ENCODE measurements at places on chromosomes 13 and 19.

GRCh38 chr13:76823969-76824368 is 62.2 kb downstream of the KCTD12 start:
- DNase-seq: no peak

- no peak for DNase-seq
Measured at GRCh38 chr13:71149498-71150363, 717.3 kb downstream of the DACH1 start.

DNA sequence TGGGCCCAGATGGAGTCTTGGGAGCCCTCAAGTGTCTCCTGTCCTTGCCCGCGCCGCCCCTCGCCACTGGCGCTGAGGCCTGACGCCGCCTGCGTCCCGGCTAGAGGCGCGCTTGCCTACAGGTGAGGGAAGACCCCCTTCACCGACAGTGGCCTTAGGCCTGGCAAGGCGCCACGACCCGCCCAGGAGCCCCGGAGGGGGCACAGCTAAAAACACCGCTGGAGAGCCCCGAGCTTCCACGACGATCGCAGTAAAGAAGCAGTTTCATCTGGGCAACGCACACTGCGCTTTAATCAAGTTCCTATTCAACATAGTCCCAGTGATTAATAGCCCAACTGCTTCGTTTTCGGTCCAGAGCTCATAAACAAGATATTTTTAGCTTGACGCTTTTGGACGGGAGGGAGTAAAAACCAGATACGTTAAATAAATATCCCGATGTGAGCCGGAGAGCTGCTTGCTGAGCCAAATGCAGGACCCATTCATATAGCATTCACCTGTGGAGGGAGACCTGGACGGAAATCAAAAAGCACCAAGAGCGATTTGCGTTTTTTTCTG is 1.5 kb upstream of the CEBPA start:
- DNase-seq: no peak

- no peak for DNase-seq
Measured at GRCh38 chr19:48992581-48993174, 431 bp downstream of the GYS1 start.

DNA sequence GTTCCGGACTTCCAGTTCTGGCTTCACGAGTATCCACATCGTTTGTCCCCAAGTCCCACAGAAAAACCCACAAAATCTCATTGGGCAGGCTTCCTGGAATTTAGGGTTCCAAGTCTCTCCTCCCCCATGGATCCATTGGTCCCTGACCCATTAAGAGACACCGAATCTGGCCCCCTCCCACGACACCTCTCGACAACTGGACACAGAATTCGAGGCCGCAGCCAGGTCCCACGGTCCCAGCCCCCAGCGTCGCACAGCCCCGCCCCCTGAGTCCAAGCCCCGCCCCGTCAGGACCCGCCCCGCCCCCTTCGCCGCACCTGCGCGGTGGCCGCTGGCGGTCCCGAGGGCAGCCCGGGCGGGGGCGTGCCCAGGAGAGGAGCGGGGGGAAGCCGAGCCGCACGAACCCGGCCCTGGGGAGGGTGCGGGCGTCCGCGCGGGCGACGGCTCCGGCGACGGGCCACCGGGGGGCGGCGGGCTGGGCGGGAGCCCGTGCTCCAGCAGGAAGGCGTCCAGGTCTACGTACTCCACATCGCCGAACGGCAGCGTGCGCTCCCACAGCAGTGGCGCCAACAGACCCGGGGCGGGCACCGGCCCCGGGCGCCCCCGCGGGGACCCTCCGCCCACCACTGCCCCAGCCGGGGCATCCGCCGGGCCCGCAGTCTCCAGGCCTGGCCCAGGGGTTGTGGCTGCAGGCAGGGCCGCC is 1.8 kb downstream of the DBP start:
- peak; percentile 75 for DNase-seq

GRCh38 chr13:105991622-105992277 is 543.7 kb downstream of the EFNB2 start:
- DNase-seq: no peak

DNA sequence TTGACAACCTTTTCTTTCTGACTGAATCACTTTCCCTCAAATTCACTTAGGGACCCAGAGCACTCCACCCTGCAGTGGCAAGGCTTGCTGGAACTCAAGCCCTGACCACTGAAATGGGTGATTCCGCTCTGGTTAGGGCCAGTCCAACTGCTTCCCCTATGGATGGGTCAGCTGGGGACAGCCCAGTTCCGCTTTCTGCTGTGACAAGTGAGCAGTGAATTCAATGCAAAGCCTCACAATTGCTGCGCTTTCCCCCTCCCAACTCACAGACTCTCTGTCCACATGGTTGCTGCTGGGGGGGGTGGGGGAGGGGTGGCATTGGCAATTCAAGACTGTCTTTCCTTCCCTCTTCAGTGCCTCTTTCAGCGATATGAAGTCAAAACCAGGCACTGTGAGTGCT is 18.7 kb downstream of the CD70 start:
- DNase-seq: no peak

DNA sequence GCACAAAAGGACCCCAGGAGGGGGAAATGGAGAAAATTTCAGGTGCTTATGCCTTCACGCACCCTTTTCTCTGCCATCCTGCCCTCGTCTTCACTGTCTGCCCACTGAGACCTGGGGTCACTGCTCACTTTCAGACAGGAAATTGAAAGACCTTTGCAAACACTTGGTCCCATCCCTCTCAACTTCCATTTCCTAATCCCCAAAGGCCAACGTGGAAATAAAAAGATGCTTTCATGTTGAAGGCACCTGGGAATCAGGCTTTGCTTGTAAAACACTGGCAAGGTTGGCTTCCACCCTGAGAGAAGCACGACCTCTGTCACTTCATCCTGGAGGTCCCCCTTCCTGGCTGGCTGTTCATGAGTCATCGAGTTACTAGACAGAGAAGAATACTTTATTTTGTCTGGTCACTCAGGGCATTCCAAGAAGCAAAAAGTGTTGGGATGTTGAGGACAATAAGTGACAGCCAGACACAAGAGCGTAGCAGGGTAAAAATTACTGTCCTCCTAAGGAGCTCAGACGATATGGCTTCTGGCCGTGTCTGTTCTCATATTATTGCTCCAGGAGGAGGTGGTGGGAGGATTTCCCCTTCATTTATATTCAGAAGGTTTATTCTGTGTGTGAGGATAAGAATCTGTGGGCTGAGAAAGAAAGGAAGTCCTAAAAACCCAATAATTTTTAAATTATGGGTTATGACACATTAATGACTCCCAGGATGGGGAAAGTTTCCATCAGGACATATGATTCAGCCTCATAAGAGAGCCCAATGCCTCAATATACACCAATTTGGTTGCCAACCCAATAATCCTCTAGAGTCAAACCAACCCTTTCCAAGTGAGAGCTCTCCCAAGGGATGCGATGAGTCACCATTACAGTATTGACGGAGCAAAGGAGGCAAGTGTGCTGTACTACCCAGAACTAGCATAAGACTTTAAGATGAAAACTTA is 409.0 kb downstream of the COG6 start:
- DNase-seq: no peak

GRCh38 chr13:98786023-98786422 is 33.6 kb upstream of the SLC15A1 start:
- no peak for DNase-seq

DNA sequence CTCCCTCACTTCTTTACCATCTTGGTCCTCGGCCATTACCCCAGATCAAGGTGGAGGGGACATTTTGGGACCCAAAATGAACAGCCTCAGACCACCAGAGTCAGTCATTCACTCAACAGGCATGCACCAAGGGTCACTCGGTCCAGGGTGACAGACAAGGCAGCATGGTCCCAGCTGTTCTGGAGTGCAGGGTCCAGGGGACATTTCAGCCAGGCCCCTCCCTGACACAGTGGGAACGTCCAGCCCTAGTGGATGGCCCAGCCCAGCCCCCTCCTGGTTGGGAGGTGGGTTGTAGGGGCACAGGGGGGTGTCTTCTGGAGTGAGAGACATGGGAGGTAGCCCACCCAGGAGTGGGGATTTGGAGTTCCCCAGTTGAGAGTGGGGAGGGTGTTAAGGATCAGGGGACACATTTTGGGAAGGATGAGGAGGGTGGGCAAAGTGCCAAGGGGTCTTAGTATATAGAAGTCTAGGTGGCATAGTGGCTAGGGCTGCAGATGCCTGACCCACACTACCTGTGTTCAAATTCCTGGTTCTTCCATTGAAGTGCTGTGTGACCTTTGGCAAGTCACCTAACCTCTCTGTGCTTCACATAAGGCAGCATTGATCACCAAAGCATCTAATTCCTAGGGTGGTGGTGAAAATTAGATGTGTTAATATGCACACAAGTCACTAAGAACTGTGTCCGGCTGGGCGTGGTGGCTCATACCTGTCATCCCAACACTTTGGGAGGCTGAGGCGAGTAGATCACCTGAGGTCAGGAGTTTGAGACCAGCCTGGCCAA is 2.5 kb upstream of the FCER2 start:
- DNase-seq: no peak

DNA sequence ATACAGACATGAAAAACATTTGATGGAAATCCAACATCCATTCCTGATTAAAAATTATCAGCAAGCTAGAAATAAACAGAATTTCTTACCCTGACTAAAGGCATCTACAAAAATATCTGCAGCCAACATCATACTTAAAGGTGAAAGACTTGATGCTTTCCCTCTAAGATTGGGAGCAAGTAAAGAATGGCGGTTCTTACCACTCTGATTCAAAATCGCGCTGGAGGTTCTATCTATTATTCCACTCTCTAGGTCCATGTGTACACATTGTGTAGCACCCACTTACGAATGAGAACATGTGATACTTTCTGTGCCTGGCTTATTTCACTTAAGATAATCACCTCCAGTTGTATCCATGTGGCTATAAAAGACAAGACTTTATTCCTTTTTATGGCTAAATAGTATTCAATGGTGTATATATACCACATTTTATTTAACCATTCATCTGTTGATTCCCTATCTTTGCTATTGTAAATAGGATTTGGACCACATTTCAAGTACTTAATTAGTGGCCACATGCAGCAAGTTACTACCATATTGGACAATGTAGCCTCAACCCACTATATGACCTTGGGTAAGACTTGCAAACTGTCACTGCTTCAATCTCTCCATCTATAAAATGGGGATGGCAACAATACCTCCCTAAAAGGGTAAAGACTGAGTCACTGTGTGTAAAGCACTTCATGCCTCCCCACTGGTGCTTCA is 38.4 kb upstream of the CYP2A7 start:
- DNase-seq: no peak

GRCh38 chr13:80074143-80074752 is 266.7 kb downstream of the SPRY2 start:
- DNase-seq: no peak

GRCh38 chr13:60108589-60108988 is 55.1 kb downstream of the DIAPH3 start:
- DNase-seq: no peak

- no peak for DNase-seq
Measured at GRCh38 chr13:110882972-110883371, 31.9 kb downstream of the ANKRD10 start.

GRCh38 chr19:44003461-44004009 is 778 bp downstream of the ZNF230 start:
- peak; percentile 25 for DNase-seq

- peak; percentile 62 for DNase-seq
Measured at GRCh38 chr13:48731957-48732569, 78.3 kb downstream of the CYSLTR2 start.

DNA sequence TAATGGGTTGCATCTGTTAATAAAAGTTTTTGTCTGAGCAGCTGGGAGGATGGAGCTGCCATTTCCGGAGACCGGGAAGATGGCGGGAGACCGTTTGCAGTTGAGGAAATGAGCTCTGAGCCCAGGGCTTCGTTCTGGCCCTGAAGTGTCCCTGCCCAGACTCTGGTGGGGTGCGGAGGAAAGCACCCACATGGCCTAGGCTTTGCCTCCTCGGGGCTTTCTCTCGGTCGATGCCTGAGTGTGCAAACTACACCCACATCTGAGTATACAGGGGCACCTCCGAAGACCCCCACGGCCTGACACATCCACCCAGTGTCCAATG is 15.6 kb upstream of the NANOS3 start:
- DNase-seq: no peak

GRCh38 chr19:6048793-6049405 is 61.4 kb downstream of the RFX2 start:
- DNase-seq: peak; percentile 83

GRCh38 chr13:72544042-72544441 is 183.4 kb downstream of the MZT1 start:
- DNase-seq: no peak

- DNase-seq: no peak
Measured at GRCh38 chr19:45878043-45878794, 7.7 kb downstream of the IRF2BP1 start.

DNA sequence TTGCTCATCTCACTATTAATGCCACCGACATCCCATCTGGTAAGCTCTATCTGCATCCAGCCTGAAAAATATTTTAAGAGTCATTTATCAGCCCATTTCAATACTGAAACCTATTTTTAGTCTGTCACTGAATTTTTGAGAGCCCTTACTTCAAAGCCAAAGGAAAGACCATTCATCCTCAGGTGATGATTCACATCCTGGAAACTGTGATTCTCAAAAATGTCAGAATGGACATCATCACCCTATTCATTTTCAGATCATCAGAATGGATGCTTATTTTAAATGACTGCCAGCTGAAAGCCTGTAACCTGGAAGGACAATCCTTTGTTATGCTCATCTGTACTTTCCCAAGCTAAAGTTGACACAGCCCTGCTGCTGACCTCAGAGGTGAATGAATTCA is 27.0 kb downstream of the TNFSF11 start:
- no peak for DNase-seq

GRCh38 chr19:1066748-1067340 is at the start of gene ARHGAP45:
Gene ARHGAP45 (plus strand): TSS chr19:1067167. CDS start chr19:1067406, 239 bp downstream.
- DNase-seq: peak; percentile 89

DNA sequence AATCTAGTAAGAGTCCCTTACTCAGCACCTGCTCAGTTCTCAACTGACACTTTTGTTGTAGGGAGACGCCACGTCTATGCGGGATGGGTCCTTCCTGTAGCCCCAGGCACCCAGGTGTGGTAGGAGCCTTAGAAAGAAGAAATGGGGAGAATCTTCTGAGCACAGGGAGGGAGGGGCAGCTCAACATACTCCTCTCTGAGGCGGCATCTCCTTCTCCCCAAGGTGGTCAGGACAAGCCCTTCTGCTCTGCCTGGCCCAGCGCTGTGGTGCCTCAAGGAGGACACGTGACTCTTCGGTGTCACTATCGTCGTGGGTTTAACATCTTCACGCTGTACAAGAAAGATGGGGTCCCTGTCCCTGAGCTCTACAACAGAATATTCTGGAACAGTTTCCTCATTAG is 1.2 kb downstream of the KIR2DL4 start:
- DNase-seq: no peak

GRCh38 chr19:46022061-46022430 is 807 bp downstream of the PGLYRP1 start:
- DNase-seq: no peak
